Thyroid gland (tissue), 4 donors: ENCODE measurements at places on chromosomes 5 and 9. TPM values are rescaled to one million over a fixed set of nuclear protein-coding genes. Genes with fewer than 3 reads are reported as not detected.

DNA sequence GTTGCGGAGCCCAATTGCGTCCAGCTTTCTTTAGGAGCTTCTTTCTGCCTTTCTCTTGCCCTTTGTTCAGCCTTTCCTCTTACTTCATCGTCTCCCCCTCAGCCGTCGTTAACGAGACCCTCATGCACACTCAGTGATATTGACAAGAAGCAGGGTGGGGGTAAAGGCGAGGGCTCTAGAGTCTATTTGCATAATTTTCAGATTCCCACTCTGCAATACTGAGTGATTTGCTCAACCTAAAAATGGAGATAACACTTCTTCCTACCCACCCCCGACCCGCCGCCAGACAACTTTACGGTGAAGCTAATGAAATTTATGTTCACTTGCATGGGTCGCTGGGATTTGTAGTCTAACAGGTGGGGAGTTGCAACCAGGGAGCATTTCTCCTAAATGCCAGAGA, 1.3 kb upstream of the TBC1D2 start:
- no peak for DNase-seq
- H3K27me3 ChIP-seq, result no peaks in the 10 kb centered on the region
- peak overlapping the region; percentile 80 for H3K4me3 ChIP-seq
- H3K27ac ChIP-seq, result peak overlapping the region; percentile 96
- peaks cover 24% of the 10 kb centered on the region for H3K4me1 ChIP-seq

GRCh38 chr5:169025491-169025890, 275.4 kb downstream of the SLIT3 start:
- H3K27me3 ChIP-seq, result no peaks in the 10 kb centered on the region
- peaks cover 16% of the 10 kb centered on the region for H3K4me1 ChIP-seq
- no peak overlapping the region for H3K4me3 ChIP-seq
- no peaks in the 10 kb centered on the region for H3K36me3 ChIP-seq

- no peak overlapping the region for H3K27ac ChIP-seq
- no peaks in the 10 kb centered on the region for H3K36me3 ChIP-seq
- H3K4me1 ChIP-seq, result no peaks in the 10 kb centered on the region
These were observed 270.1 kb upstream of the PTGER4 start for GRCh38 chr5:40409601-40410000.

DNA sequence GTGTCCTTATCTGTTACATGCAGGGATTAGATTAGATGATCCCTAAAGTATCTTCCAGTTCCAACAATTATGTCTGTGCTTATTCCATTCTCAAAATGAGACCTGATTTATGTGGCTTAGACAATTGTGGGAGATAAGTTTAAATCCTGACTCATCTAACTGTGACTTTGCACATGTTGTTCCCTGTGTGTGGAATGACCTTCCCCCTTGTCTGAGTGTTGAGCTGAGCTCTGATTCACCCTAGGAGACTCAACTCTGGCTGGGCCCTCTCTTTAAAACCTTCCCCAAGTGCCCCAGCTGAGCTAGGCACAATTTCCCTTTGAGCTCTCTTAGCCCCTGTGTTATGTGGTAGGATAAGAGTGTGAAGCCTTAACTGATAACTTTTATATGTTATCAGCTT, 118.9 kb upstream of the ELL2 start:
- H3K27me3 ChIP-seq, result no peaks in the 10 kb centered on the region
- H3K36me3 ChIP-seq, result no peaks in the 10 kb centered on the region
- DNase-seq, result no peak
- H3K4me1 ChIP-seq, result no peaks in the 10 kb centered on the region

OGN gene
- total RNA-seq, result 20.8 TPM

DNA sequence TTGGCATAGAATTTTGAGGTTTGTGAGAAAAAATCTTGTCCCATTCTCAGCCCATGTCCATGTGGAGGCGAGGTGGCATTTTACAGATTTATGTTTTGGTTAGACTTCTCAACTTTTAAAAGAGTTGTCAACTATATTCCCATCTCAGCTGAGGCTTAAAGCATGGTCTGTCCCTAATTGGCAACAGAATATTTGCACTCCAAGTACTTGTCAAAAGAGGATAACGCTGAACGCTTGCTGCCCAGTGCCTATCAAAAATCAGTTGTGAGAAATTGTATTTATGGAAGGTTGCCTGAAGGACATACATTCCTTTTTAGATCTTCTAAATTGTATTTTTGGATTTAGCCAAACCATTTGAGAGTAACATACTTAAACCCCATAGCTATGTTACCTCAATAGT, 202.0 kb downstream of the SLF1 start:
- H3K27me3 ChIP-seq, result no peaks in the 10 kb centered on the region
- DNase-seq, result no peak
- no peak overlapping the region for H3K4me3 ChIP-seq
- no peaks in the 10 kb centered on the region for H3K36me3 ChIP-seq

DNA sequence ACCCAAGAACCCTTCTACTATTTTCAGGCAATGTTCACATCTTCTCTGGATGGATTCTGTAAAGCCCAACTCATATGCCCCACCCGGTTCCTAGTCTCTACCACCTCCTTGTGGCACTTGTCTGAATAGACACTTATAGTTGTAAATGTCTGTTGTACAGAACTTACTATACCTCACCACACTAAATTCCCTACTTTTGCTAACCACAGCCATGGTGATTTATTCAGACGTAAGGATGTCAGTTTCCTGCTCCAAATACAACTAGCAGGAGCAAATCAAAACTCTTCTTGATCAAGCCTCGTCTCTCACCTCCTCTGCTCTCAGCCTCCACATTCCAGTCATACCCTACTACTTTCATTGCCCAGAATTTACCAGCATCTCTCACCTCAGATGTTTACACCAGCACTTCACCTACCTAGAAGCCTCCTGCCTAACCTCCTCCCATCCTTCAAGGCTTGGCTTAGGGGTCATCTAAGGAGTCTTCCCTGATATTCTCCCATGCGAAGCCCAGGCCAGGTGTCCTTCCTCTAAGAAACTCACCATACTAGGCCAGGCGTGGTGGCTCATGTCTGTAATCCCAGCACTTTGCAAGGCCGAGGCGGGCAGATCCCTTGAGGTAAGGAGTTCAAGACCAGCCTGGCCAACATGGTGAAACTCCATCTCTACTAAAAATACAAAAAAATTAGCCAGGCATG, 75.5 kb downstream of the MAPKAP1 start:
- no peaks in the 10 kb centered on the region for H3K4me1 ChIP-seq
- DNase-seq, result peak; percentile 30
- H3K36me3 ChIP-seq, result no peaks in the 10 kb centered on the region
- no peak overlapping the region for H3K4me3 ChIP-seq
- H3K27me3 ChIP-seq, result no peaks in the 10 kb centered on the region

DNA sequence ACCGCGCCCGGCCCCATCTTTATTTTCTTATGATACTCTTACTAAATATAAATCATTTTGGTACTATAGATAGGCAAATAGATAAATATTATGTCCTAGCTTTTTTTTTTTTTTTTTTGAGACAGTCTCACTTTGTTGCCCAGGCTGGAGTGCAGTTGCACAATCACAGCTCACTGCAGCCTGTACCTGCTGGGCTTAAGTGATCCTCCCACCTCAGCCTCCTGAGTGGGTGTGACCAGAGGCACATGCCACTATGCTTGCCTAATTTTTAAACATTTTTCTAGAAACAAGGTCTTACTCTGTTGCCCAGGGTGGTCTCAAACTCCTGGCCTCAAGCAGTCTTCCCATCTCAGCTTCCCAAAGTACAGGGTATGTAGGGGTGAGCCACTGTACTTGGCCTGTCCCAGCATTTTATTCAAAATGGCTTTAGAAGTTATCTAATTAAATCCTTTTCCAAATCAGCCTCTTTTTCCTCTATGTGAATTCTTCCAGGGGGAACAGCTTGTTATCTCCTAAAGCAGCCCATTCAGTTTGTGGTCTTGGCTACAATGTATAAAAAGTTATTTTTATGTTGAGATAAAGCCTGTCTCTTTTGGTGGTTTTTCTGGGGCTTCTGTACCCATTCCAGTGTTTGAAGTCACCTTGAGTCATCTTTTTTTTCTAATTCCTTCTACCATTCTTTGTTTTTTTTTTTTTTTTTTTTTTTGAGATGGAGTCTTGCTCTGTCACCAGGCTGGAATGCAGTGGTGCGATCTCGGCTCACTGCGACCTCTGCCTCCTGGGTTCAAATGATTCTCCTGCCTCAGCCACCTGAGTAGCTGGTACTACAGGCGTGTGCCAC, 12.1 kb downstream of the MELK start:
- no peaks in the 10 kb centered on the region for H3K36me3 ChIP-seq
- DNase-seq, result no peak
- no peak overlapping the region for H3K4me3 ChIP-seq
- no peak overlapping the region for H3K27ac ChIP-seq

GPRIN1 gene
- 0.27 TPM for total RNA-seq

GRCh38 chr9:126676102-126676684, 62.5 kb downstream of the LMX1B start:
- H3K27ac ChIP-seq, result no peak overlapping the region
- no peaks in the 10 kb centered on the region for H3K4me1 ChIP-seq
- H3K27me3 ChIP-seq, result peaks cover 6% of the 10 kb centered on the region
- no peak for DNase-seq
- H3K36me3 ChIP-seq, result no peaks in the 10 kb centered on the region

GRCh38 chr9:18489861-18490260, 15.9 kb downstream of the ADAMTSL1 start:
- H3K4me1 ChIP-seq, result no peaks in the 10 kb centered on the region
- H3K4me3 ChIP-seq, result no peak overlapping the region
- no peak for DNase-seq
- H3K27me3 ChIP-seq, result no peaks in the 10 kb centered on the region
- no peak overlapping the region for H3K27ac ChIP-seq
- H3K36me3 ChIP-seq, result no peaks in the 10 kb centered on the region
